ENCODE measurements at places on chromosomes 11 and 22.

DNA sequence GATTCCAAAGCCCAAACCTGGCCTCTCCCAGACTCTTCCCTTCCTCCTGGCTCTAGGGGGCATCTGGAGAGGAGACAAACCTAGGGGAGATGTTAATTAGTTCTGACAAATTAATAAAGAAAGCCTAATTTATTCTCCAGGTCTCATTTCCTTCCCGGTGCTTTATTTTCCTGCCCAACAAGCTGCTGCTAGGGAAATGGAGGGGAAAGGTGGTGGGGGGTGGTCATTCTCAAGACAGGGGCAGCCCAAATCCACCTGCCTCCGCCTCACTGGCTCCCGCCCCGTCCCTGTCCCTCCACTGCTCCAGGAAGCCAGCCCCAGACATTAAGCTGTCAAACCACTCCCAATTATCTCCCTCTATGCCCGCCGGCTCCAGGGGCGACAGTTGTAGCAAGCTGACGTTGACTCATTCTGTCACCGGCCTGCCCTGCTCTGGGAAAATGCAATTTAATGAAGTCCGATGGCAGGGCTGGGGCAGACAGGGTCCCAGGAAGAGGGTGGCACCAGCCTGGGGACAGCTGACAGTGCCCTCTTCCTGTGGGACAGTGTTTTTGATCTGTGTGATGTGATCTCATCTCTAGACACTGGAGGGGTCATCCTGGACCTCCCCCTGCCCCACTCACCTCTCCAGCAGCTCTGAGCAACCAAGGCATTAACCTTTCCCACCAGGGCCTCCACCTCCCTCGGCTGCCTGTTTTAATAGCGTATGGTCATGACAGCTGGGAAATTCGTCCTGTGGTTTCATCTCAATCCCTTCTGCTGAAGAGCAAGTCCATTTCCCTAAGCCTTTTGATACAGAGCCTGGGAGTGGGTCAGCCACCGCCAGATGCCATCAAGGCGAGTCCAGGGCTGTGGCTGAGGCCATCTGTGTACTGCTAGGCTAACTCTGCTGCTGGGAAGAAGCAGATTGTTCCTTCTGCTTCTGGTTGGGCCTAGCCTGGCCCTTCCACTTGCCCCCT, 27.1 kb downstream of the NECTIN1 start:
- no peak for DNase-seq

GRCh38 chr11:70594031-70594430, 195.7 kb downstream of the CTTN start:
- DNase-seq: no peak

DNA sequence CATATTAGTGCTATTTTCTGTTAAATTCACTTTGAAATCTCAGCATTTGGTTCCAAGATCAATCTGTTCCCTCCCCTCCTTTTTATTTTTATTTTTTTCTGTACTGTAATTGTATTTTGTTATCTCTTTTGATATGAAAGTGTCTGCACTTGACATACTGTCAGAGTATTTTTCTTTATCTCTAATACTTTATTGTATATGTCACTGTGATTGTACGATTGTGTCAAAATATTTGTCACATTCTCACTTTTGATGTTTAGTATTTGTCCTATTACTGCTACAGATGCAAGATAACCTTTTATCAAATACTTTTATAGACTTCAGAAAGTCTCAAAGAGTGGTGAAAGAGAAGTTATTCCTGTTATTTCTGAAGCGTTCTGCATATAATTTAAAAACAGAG, 323.5 kb downstream of the JRKL start:
- no peak for DNase-seq

- DNase-seq: no peak
Measured at GRCh38 chr22:46582281-46582933, 37.8 kb upstream of the GRAMD4 start.

- no peak for DNase-seq
Measured at GRCh38 chr22:50700387-50701075, 27.9 kb downstream of the SHANK3 start.

All from activated T-helper 1 cell treated with Interleukin-2 at 50 U/mL for 16 hours (primary cell).